Common myeloid progenitor, CD34-positive (primary cell): ENCODE measurements at places on chromosomes 7 and 10.
A peak's percentile ranks its signal among the peaks of the same experiment; 100 is the strongest.

GRCh38 chr7:27324246-27324645 is 81.6 kb downstream of the EVX1 start:
- no peaks in the 10 kb centered on the region for H3K27me3 ChIP-seq
- no peak for DNase-seq
- no peaks in the 10 kb centered on the region for H3K4me1 ChIP-seq
- no peaks in the 10 kb centered on the region for H3K36me3 ChIP-seq
- no peak overlapping the region for H3K4me3 ChIP-seq

DNA sequence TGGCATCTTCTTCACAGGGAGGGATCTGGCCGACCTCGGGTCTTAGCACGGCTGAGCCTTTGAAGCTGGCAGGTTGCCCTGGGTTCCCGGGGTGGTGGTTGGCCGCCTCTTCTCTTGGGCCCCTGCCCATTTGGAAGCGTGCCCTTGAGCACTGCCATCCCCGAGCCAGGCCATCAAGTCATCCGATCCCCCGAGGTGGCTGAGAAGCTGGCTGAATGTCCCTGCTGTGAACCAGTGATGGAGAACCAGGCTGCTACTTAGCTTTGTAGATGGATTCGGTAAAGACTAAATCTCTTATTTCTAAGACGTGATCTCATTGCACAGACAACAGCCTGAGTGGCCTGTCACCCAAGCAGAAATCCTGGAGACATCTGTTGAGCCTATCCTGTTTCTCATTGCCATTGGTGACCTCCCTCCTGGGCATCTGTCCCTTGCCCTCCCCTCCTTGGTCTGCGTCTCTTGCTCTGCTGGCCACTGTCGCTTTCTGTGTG is 74.3 kb downstream of the GRK5 start:
- no peaks in the 10 kb centered on the region for H3K36me3 ChIP-seq
- DNase-seq, result no peak
- H3K4me3 ChIP-seq, result no peak overlapping the region
- H3K27me3 ChIP-seq, result no peaks in the 10 kb centered on the region
- no peaks in the 10 kb centered on the region for H3K4me1 ChIP-seq

DNA sequence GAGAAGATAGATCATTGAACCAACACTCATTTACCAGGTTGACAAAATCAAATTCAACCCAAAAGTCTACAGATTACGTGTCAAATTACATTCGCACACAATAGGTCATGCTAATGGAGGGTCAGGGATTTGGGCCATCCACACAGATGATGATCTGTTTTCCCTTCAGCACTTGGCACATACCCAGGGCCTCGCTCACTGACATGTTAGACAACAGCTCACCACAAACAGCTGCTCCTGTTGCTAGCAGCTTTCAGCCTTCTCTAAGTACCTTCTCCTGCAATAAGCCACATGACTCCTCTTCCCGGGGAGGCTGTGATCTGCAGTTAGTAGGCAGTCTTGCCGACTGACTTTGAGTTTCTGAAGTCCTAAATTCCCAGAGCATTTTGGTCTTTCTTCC is 18.4 kb downstream of the NKX2-3 start:
- no peak overlapping the region for H3K4me3 ChIP-seq
- peak; percentile 65 for DNase-seq
- H3K27me3 ChIP-seq, result no peaks in the 10 kb centered on the region

DNA sequence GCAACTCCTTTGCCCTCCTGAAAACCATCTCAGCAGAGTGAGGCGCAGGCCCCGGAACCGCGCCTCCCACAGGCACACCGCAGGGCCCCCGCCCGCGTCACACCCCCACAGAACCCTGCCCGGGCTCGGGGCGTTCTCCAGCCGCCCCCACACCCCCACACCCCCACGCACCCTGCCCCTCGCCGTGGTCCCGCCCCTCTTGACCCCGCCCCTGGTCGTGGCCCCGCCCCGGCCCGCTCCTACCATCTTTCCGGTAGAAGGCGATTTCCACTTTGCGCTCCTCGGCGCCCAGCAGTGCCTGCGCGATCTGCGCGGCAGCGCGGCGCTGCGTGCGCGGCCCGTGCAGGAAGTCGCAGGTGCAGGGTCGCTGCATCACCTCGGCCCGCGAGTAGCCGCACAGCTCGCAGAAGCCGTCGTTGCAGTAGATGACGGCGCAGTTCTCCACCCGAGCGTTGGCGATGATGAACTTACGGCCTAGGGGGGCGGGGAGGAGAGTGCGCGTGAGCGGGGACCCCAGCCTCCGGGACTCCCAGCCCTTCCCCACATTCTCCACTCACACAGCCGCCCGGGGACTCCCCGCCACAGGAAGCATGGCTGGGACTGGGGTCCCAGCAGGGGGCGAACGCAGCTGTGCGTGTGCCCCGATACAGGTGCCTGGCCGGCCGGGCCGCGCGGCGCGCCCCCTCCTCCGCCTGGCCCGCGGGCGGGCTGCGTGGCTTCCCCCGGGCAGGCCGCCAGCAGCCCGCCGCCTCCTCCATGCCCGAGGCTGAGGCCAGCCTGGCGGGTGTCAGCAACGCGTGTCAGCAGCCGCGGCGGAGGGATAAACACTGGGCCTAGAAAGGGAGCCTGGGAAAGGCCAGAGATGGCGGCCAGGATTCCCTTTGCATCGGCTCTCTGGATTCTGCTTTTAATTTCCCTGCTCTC is 3.4 kb downstream of the KCNH2 start:
- H3K36me3 ChIP-seq, result no peaks in the 10 kb centered on the region
- peaks cover 40% of the 10 kb centered on the region for H3K27me3 ChIP-seq
- peaks cover 22% of the 10 kb centered on the region for H3K4me1 ChIP-seq
- peak overlapping the region; percentile 65 for H3K4me3 ChIP-seq

- H3K36me3 ChIP-seq, result no peaks in the 10 kb centered on the region
- no peak overlapping the region for H3K4me3 ChIP-seq
- no peaks in the 10 kb centered on the region for H3K27me3 ChIP-seq
- no peak for DNase-seq
- no peak overlapping the region for H3K27ac ChIP-seq
These were observed 96.6 kb upstream of the NPTX2 start for GRCh38 chr7:98520356-98520951.

- no peak for DNase-seq
- H3K4me1 ChIP-seq, result no peaks in the 10 kb centered on the region
- H3K4me3 ChIP-seq, result no peak overlapping the region
- H3K27ac ChIP-seq, result no peak overlapping the region
These were observed 122.7 kb downstream of the KCNMA1 start for GRCh38 chr10:77514870-77515269.

DNA sequence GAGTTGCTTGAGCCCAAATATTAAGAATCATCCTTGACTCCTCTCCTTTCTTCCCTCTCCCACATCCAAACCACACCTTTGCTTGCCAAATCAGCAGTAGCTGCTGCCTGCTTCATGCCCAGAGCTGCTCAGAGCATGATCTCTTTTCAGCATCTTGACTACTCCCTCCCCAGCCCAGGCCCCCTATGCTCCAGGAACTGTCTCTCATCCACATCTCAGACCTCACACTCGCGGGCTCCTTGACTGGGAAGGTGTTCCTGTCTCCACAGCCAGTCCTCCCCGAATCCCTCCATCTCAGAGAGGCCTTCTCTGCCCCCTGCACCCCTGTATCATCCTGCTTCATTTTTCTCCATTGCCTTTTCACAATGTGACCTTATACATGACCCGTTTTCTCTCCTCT is 157.0 kb downstream of the DNAJB6 start:
- peaks cover 5% of the 10 kb centered on the region for H3K27me3 ChIP-seq
- no peaks in the 10 kb centered on the region for H3K36me3 ChIP-seq
- no peak for DNase-seq
- H3K4me1 ChIP-seq, result peaks cover 2% of the 10 kb centered on the region
- H3K4me3 ChIP-seq, result no peak overlapping the region

GRCh38 chr10:13158401-13158800 is 3.0 kb upstream of the MCM10 start:
- no peaks in the 10 kb centered on the region for H3K36me3 ChIP-seq
- peaks cover 10% of the 10 kb centered on the region for H3K4me1 ChIP-seq
- no peaks in the 10 kb centered on the region for H3K27me3 ChIP-seq
- H3K27ac ChIP-seq, result no peak overlapping the region
- DNase-seq, result peak; percentile 26

- H3K27me3 ChIP-seq, result no peaks in the 10 kb centered on the region
- no peaks in the 10 kb centered on the region for H3K36me3 ChIP-seq
- no peak for DNase-seq
- no peaks in the 10 kb centered on the region for H3K4me1 ChIP-seq
- H3K4me3 ChIP-seq, result no peak overlapping the region
These were observed 1212.4 kb upstream of the PHF14 start for GRCh38 chr7:9761224-9761623.

GRCh38 chr7:40470817-40471216 is 336.0 kb downstream of the SUGCT start:
- no peak overlapping the region for H3K27ac ChIP-seq
- H3K4me1 ChIP-seq, result no peaks in the 10 kb centered on the region

DNA sequence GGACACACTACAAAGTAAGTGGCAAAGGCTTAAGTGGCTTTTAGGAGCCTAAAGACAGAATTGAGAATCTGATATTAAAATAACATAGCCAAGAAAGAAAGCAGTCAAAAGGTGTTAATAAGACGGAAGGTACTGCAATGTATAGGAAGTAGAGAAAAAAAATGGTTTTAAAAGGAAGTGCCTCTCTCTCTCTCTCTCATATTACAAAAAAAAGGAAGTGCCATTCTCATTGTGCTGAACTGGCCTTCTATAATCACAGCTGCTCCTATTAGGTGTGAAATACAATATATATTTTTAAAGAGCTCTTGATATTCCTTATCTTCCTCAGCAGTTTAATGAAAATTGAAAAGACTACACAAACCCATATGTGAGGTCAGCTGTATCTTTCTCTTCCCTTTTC is 199.4 kb upstream of the NPVF start:
- no peaks in the 10 kb centered on the region for H3K4me1 ChIP-seq
- H3K36me3 ChIP-seq, result no peaks in the 10 kb centered on the region
- H3K27me3 ChIP-seq, result no peaks in the 10 kb centered on the region
- H3K4me3 ChIP-seq, result no peak overlapping the region

- H3K27me3 ChIP-seq, result peaks cover 10% of the 10 kb centered on the region
- DNase-seq, result no peak
- H3K36me3 ChIP-seq, result no peaks in the 10 kb centered on the region
- no peaks in the 10 kb centered on the region for H3K4me1 ChIP-seq
- H3K27ac ChIP-seq, result no peak within 1 kb of the TSS
- no peak within 1 kb of the TSS for H3K4me3 ChIP-seq
These were observed at the start of gene SFTPD for GRCh38 chr10:79948976-79949722. TSS of gene SFTPD (minus strand) at chr10:79949105. CDS start at chr10:79946659, 2,446 bp downstream.

GRCh38 chr7:34078864-34079263 is 173.5 kb downstream of the BMPER start:
- no peak overlapping the region for H3K4me3 ChIP-seq
- no peaks in the 10 kb centered on the region for H3K27me3 ChIP-seq
- no peak for DNase-seq
- no peaks in the 10 kb centered on the region for H3K4me1 ChIP-seq

- H3K36me3 ChIP-seq, result peaks cover 8% of the 10 kb centered on the region
- H3K27me3 ChIP-seq, result no peaks in the 10 kb centered on the region
- peak overlapping the region; percentile 88 for H3K27ac ChIP-seq
- H3K4me1 ChIP-seq, result peaks cover 31% of the 10 kb centered on the region
These were observed 905 bp downstream of the C1GALT1 start for GRCh38 chr7:7183061-7183837.

- H3K27ac ChIP-seq, result no peak overlapping the region
- DNase-seq, result no peak
- H3K4me3 ChIP-seq, result no peak overlapping the region
- H3K4me1 ChIP-seq, result no peaks in the 10 kb centered on the region
These were observed 11.4 kb downstream of the NEBL start for GRCh38 chr10:20885678-20886077.

DNA sequence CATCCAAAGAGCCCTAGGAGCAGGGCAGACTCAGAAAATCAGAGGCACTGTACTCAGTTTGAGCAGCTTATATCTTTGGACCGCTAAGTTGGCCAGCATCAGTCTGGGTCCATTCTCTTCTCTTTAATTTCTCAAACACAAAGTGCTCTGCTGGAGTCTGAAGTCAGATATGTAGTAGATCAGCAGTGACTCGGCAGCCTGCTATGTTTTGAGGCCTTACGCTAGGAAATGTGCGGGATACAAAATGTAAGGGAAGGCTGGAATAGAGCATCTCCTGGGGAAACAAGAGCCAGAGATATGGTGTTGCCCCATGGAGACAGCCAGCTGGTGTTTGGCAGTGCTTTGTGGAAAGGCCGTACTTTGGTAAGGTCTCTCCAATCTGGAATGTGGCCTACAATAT is 60.6 kb upstream of the VKORC1L1 start:
- H3K27me3 ChIP-seq, result no peaks in the 10 kb centered on the region
- no peak for DNase-seq
- H3K4me3 ChIP-seq, result no peak overlapping the region
- no peaks in the 10 kb centered on the region for H3K4me1 ChIP-seq
